ENCODE measurements at places on chromosomes 2 and 18.

GRCh38 chr18:12657684-12658425 is at the start of gene SPIRE1:
Gene SPIRE1 (minus strand): TSS chr18:12658107. CDS start chr18:12657866, 241 bp downstream.
- peak; percentile 60 for DNase-seq

GRCh38 chr2:26503231-26503880 is 25.4 kb upstream of the OTOF start:
- peak; percentile 92 for DNase-seq

DNA sequence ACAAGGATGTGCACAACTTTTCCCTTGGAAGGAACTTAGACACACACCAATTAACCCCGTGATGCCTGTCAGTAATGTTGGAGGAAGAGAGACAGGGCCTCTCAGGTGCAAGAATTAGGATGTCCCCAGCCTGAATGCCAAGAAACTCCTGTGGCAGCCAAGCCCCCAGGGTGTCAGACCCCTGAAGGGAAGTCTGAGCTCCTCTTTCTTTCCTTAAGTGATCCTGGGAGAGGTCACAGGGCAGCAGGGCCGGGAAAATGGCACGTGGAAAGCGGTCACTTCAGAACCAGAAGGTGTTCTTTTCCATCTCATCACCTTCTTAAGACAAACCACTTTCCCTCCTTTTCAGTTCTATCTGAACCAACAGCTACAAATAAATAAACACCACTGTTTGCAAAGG is 185.9 kb downstream of the ANAPC1 start:
- DNase-seq, result no peak

- DNase-seq, result no peak
Measured at GRCh38 chr2:52475590-52475989, 1292.0 kb upstream of the CHAC2 start.

DNA sequence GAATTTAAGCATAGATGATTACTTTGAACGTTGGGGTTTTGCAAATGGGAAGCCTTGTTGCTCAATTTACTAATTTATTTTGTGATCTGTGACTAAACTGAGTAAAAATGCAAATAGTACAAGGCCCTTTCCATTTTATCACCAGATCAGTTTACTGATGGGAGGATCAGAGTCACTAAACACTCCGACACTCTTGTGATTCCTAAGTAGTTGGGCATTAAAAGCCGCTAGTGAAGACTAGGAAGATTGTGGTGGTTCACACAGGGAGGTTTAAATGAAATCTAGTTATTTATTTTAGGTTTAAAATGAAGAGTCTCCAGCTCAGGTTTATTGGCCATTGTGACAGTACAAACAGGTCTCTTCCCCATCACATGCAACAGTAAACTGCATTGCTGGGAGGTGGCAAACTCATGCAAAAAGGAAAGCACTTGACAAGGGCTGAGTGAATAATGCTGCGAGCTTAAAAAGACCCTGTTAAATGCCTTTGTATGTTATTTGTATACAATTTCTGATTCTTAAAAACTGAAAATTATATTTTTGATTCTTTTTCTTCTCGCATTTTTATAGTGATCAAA is 394.8 kb upstream of the FANCL start:
- DNase-seq, result no peak

- no peak for DNase-seq
Measured at GRCh38 chr2:23208339-23208738, 176.6 kb upstream of the KLHL29 start.

DNA sequence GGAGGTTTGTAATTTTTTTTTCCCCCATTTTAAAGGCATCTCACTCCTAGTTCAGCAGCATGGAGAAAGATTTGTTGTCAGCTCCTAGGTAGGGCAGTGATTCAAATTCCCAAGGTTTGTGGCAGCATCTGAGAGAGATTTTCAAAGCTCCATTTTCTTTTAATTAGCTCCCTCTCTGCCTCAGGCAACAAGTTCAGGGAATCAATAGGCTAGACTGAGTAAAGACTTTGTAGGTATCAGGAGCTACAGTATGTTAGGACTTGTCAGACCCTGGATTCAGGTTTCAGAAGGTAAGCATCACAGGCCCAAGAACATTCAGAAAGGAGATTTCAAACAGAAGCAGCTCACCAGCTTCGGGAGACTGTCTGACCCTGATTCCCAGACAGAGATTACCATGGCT is 273.3 kb upstream of the ERBB4 start:
- no peak for DNase-seq

DNA sequence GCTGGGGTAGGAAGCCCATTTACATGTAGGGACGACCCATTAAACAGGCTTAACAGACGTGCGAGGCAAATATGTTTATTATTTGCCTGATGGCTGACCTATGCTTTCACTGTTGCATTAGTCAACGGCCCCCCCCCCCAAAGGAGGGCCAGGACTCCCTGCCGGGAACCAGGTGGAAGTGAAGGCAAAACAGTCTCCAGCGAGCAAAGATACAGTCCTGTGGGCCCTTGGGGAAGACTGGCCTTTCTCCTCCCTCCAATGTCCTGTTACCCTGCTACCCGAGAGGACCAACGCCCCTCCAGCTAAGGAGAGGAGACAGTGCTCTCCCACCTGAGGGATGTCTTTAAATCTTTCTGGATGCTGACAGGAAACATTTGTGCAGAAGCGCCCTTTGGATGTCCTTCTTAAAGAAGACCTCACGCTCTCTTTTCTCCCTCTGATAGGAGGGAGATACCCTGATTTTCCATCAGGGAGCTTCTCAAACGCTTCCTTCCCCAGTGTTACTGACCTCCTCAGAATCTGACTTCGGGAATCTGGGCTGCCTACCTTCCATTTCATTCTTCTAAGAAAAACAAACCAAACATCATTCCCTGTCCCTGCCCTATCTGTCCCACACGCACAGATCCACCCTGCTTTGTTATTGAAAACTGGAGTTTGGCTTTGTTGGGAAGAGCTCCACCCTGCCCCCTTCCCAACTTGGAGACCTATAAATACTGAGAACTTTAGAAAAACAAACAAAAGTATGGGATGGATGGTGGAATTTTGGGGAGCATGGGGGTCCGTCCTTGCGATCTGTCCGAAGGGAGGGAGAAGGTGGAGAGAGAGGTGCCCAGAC is 135.9 kb upstream of the SIX3 start:
- DNase-seq, result peak; percentile 34

GRCh38 chr2:12652723-12653122 is 64.0 kb upstream of the TRIB2 start:
- DNase-seq, result no peak

- no peak for DNase-seq
Measured at GRCh38 chr2:239046822-239047221, 198.9 kb downstream of the TWIST2 start.

DNA sequence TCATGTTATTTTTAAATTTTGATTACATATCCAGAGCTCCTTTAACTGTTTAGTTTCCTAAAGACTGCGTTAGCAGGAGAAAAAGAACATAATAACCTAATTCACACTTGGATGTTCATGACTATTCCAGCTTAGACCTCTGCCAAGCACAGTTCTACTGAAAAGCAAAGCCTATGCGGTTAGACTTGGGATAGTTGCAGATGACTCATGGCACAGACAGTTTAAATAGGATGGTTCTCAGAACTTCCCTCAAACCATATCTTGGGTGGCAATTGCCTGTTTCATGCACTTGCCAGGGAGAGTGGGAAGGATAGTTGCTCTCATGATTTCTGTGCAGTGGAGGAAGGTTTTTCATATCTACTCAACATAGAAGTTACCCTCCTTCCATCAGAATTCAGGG is 149.7 kb upstream of the KLHL29 start:
- no peak for DNase-seq

DNA sequence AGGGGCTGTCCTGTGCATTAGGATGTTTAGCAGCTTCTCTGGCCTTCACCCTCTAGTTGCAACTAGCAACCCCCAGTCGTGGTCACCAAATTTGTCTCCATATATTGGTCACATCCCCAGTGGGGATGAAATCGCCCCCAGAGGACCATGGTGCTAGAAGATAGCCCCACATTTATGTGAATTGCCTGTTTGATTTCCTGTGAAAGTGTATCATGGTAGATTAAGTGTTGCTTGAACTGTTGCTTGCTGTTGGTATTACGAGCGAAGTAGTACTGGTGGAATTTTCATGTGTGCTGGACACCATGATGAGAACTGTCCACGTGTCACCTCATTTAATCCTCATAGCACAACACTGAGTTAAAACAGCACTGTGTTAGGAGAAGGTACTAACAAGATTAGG is 59.4 kb downstream of the TSPYL6 start:
- no peak for DNase-seq

DNA sequence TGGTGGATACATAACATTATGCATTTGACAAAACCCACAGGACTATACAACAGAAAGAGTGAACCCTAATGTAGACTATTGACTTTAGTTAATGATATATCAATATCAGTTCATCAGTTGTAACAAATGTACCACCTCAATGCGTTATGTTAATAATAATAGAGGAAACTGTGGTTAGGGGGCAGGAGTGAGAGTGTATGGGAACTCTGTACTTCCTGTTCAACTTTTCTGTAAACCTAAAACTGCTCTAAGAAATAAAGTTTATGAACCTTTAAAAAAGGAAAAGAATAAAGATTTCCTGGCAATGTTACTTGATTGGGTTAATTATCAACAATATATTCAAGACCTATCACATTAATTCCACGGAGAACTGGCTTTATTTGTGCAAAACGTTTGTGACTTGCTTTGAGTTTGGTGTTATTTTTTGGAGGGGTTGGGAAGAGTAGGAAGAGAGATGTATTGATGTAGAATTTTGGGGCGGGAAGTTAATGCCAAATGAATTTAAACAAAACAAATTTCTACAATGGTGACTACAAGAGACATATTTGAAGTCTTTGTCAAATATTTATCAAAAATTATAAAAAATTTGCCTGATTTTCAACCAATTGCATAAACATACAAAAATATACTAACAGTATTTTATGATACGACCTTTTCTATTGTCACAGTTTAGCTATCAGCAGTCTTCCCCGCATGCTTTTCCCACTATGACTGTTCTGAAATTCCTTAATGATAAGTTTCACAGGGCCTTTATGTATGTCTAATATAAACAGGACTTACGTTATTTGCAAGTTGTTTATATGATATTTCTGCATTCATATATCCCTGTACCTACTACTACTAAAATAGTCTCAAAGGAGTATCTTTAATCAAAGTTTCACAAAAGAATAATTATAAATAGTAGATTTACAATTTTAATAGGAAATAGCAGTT is 2.1 kb upstream of the RTN4 start:
- no peak for DNase-seq

DNA sequence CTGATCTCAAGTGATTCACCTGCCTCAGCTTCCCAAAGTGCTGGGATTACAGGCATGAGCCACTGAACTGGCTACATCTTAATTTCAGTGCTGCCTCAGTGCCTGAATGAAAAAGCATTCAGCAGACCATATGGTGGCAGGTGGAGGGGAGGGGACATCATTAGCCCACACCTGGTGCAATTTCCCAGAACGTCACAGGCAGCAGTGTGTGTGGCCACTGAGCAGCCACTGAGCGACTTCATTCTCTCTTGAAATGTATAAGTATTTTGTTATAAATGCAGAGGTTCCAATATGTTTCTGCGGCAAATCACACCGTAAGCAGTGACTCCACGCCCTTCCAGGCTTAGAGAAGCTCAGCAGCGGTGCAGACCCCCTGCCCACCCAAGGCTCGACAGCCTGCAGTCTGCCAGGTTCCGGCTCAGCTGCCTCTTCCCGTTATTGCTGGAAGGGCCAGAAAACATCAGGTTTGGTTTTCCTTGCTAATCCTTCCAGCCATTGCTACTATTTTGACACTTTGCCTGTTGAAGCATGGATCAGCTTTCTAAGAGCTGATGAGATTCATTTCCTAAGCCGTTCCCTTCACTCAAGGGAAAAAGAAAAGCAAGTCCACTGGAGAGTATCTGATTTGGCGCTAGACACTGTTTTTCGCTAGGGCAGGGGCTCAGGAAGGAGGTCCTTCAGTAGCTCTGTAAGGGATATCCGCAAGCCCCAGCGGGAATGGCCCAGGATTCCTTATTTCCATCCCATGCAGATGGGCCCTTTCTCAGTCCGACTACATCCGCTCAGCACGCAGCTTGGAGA is 250.7 kb downstream of the VAPA start:
- no peak for DNase-seq

DNA sequence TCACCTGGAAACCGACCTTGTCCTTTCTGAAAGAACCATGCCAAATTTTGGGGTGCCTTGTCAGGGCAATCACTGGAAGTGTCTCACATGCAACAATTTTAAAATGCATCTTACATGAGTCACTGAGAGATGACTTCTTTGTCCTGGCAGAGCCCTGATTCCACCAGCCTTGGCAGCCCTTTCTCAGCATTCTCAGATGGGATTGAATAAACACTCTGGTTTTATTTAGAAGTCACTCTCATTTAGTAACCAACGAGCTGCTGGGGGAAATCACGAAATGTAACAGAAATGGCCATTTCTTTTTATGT is 3.8 kb upstream of the ATP8B1 start:
- DNase-seq, result no peak

GRCh38 chr2:231686192-231687100 is 21.9 kb upstream of the PTMA start:
- no peak for DNase-seq

DNA sequence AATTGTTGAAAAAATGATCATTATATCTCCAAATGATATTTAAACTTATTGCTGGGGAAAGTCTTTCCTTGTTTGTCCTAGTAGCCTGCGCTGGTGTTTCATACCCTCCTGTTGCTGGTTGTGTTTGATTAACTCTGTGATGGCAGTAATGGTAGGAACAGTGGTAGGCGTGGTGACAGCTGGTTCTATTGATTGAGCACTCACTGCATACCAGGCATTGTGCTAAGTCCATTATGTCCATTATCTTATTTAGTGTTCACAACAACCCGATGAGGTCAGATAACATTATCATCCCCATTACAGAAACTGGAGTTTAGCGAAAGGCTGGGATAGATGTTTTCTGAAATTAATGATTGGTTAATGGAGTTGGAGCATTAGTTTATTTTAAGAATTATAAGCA is 77.8 kb upstream of the STON1 start:
- no peak for DNase-seq

DNA sequence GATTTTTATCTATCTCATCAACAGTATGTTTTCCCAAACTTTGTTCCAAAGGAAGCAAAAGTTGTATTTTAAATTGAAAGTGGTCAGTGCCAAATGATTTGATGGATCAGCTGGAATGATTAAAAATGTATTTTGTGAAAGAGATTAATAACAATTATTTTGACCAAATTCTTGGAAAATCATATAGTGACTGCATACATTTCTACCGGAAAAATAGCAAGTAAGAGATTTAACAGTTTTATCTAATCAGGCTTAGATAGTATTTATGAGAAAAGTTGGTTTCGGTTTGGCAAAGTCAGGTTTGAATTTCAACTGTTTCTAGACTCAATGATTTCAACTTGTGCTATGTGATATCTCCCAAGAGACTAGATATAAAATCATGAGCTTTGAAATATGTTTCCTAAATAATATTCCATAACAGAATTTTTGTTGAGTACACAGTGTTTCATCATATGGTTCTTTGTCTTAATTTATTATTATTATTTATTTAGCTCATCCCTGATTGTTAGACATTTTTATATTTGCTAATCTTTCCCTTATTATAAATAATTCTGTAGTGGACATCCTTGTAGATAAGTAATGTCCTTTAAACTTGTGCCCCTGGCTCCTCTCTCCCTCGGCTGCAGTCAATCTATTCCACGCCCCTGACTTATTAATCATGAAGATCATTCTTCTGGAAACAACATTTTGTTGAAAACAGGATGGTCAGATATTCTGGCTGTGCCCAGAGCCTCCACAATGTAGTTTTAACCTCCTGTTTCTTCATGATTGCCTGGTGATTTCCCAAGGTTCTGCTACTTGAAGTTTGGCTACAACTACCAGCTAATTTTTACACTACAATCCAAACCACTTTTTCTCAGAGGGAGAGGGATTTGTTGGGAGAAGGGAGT is 520.7 kb upstream of the TCF4 start:
- DNase-seq, result no peak

Measured in WTC11 (cell line).